ENCODE measurements at places on chromosomes 5 and 9. TPM values are rescaled to one million over a fixed set of nuclear protein-coding genes. Genes with fewer than 3 reads are reported as not detected.

DNA sequence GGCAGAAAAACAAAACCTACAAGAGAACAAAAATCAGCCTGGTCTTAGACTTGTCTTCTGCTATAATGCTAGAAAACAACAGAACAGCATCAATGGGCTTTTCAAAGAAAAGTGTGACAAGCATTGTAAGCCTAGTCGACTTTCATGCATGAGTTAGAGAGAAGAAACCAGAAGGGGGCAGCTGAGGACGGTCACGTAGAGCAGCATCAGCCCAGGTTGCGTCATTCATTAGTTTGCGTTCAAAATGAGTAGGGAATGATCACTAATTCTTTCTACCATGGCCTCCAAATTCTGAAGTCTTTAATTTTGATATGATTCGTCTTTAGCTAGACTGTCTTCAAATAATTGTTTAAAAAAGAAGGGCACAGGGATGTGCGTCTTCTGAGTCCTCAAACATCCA is 4.7 kb upstream of the ISCA1 start:
- DNase-seq: peak; percentile 8

- DNase-seq: no peak
Observed at GRCh38 chr9:70802206-70802605, 319.2 kb downstream of the TRPM3 start.

DNA sequence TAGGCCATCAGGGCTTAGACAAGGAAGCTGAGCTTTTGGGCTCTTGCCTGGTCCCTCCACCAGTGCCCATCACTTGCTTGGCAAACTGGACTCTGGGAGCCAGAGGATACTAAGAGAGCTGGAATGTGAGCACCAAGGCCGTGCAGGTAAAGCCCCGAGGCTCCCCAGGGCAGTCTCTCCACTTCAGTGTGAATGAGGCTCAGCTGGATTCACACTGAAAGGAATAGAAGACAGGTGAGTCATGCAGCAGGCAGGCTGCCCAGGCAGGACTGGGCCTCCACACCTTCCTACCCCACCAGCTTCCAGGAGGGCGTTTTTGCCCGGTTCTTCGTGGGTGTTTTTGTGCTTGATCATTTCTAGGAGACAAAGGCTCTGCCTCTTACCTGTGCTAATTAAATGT is 7.3 kb upstream of the CTSV start:
- DNase-seq: no peak

DNA sequence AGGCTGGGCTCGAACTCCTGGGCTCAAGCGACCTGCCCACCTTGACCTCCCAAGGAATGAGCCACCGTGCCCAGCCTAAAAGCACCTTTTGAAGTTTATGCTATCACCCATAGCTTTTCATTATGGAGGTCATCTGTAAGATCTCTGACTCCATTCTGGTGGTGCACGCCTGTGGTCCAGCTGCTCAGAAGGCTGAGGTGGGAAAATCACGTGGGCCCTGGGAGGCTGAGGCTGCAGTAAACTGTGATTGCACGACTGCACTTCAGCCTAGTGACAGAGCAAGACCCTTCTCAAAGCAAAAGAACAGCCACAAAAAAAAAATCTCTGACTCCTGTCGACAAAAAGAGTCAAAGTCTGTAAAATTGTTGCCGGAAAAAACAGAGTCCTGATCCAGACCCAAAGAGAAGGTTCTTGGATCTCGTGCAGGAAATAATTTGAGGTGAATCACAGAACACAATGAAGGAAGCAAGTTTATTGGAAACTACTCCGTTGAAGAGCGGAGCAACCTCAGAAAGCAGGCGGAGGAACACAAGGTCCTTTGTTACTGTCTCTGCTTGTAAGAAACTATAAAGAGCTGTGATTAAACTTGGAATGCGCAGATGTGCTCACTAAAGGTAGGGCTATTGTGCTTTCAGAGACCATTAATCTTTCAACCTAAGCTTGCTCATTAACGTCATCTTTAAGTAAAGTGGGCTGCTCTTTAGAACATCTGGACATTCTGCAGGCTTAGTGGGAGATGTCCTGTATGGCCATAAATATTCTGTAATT is 2.0 kb upstream of the HAUS6 start:
- no peak for DNase-seq

- no peak for DNase-seq
Observed at GRCh38 chr9:536597-537511, 304.6 kb upstream of the DMRT1 start.

Gene NKD2
- not detected for polyA plus RNA-seq

Gene CCL19
- polyA plus RNA-seq: 0.27 TPM

- no peak for DNase-seq
Observed at GRCh38 chr9:19320495-19320894, 59.5 kb downstream of the RPS6 start.

Gene SLC46A2
- polyA plus RNA-seq: 45.1 TPM

Gene IL33
- not detected for polyA plus RNA-seq

GRCh38 chr5:168339109-168339771 is 47.8 kb downstream of the WWC1 start:
- DNase-seq: no peak

DNA sequence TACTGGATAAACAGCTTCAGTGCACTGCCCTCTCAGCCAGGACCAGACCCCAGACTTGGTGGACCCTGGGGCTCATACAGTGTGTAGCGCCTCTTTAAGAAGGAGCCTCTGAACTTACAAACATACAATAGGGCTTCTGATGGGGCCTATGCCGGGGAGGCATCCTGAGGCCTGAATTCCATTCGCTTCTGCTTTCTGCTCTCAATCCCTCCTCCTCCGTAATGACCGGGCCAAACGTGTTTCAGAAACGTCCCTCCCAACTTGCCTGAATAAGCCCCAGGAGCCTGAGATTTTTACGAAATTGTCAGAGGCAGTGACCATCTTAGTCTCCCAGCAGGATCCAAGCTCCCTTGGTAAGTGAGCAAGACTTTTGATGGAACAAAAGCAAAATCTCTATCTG is 128.1 kb upstream of the BOD1 start:
- no peak for DNase-seq

Gene SYK
- polyA plus RNA-seq: 51.1 TPM

DNA sequence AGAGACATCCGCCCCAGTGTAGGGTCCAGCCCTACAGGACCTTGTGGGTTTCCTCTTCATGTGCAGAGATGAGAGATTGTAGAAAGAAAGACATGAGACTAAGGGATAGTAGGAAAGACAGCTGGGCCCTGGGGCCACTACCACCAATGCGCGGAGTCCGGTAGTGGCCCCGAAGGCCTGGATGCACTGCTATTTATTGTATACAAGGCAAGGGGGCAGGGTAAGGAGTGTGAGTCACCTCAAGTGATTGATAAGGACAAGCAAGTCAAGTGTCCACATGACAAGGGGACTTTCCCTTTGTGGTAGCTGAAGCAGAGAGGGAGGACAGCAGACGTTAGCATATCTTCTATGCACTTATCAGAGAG is 6.2 kb upstream of the TMEM141 start:
- DNase-seq: no peak

Gene PCDHB3
- polyA plus RNA-seq: not detected

DNA sequence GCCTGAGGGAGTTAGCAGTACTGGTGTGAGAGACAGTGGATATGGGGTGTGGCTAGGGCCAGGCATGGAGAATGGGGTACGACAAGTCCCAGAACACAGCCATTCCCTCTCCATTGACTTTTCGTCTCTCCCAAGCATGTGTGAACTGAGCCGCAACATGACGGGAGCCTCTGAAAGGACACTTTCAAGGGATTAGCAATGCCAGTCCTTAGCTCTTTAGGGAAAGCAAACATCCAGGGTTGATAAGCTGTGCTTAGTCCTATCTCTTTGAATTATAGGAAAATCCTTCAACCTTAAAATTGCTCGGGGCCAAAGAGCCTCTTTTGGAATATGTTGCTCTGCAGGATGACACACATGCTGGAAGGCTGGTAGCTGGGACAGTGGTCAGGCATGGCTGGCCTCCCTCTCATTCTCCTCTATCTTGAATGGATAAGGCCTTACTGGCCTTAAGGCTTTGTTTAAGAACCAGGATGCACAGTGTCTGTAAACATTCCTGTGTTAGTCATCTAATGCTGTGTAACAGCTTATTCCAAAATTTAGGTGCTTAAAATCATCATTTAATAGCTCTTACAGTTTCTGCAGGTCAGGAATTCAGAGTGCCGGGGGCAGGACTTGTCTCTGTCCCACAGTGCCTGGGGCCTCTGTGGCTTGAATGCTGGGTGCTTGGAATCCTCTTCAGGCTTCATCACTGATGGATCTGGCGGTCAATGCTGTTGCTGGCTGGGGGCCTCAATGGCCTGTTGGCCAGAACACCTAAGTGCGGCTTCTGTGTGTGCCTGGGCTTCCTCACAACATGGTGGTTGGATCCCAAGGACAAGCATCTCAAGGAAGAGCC is 95.3 kb downstream of the PTTG1 start:
- DNase-seq: no peak

- DNase-seq: no peak
Observed at GRCh38 chr9:37801287-37801850, 772 bp downstream of the DCAF10 start.

DNA sequence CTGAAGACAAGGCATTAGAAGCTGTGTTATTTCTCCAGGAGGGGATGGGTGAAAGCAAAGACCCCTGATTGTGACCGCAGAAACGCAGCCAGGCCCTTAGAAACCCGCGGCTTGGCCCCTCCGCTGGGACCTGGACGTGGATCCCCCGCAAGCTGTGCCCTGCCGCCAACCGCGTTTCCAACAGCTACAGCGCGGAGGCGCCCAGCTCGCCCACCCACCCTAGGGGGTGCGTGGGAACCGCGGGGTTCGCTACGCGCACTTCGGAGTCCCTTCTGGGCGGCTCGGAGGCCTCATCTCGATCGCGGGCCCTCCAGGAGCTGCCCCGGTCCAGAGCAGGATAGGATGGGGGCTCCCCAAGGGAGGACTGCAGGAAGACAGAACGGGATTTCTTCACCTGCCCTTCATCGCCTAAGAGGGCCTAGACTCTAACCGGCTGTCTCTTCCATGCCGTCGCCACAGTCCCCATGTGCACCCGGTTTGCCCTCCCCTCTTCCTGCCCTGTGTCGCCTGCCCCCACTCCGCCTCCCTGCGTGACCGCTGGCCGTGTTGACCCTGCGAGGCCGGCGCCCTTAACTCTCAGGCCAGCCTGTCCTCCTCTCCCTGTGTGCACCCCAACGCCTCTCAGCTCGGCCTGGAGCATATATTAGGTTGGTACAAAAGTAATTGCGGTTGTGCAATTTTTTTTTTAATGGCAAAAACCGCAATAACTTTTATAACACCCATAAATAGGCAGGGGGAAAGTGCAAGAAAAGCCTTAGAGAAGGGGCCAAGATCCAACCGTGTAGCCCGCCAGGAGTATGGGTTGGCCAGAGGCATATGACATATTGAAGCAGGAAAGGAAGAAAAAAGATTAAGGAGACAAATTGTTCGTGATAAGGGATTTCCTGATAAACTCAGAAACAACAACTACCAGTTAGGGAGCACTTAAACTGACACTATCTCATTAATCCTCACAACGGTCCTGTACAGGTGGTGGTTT is 68.1 kb upstream of the FREM1 start:
- no peak for DNase-seq

DNA sequence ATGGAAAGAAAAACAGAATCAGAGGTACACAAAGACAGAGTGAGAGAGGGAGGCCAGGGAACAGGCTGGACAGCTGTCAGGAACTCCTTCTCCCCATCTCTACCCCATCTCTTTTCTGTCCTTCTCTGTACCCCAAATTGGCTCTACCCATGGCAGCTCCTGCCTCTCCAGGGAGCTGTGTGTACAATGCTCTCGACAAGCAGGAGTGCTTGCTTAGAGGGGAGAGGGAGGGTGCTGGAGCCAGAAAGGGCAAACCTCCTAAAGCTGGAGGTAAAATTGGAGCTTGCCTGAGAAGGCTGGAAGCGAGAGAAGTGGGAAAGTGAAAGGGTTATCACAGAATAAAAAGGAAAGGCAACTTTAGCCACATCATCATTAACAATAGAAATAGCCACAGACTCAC is 6.4 kb downstream of the TPM2 start:
- DNase-seq: no peak

Gene RNF130
- 439 TPM for polyA plus RNA-seq

- DNase-seq: no peak
Observed at GRCh38 chr5:71905834-71906711, 187.0 kb downstream of the CARTPT start.

DNA sequence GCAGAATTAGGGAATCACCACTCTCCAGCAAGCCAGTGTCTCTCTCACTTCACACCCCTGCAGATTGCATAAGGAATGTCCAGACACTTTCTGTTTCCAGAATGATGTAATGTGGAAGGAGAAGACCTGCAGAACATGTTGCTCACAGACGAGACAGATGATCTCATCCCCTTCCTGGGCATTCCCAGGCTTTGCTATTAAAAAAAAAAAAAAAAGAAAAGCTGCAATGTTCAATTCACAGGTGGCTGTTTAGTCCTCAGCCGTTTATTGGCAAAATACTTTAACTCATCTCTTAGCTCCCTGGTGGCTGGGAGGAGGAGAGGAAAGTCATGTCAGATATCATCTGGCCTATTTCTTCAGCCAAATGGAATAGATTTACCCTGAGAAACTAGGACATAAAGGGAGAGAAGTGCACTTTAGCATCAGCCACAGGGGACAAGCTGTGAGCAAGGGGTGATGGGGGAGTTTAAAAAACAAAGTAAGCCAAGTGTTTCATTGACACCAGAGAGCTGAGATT is 95.9 kb upstream of the TNC start:
- DNase-seq: no peak

GRCh38 chr9:99259231-99259918 is 37.3 kb downstream of the SEC61B start:
- peak; percentile 26 for DNase-seq

Gene TAS2R1
- polyA plus RNA-seq: not detected

DNA sequence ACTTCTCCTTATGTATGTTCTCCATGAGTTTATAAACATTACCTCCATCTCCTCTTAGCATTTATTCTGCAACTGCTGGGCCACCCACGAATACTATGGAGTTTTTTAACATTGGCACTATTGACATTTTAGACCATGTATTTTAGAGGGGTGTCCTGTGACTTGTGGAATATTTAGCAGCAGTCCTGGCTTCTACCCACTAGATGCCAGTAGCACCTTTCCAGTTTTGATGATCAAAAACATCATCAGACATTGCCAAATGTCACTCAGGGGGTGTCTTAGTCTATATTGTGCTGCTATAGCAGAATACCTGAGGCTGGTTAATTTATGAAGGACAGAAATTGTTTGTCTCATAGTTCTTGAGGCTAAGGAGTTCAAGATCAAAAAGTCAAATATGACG is 187.5 kb upstream of the RORB start:
- DNase-seq: no peak

- peak; percentile 31 for DNase-seq
Observed at GRCh38 chr9:136578915-136579649, 33.2 kb upstream of the NOTCH1 start.

DNA sequence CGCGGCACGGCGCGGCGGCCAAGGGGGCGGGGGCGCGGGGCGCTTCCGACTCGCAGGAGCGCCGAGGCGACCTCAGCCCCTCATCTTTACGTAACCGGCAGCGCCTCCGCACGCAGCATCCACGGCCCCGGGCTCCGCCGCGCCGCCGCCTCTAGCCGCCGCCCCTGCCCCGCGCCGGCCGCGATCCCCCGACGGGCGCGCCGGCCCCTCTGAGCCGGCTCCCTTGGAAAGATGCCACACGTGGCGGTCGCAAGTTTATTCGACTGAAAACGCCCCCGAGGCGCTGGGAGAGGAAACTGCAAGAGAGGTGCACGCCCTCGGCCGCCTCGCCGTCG is 1.0 kb downstream of the KLF9 start:
- peak; percentile 46 for DNase-seq

GRCh38 chr5:93454896-93455295 is 126.1 kb downstream of the NR2F1-AS1 start:
- no peak for DNase-seq

- peak; percentile 80 for DNase-seq
Observed at GRCh38 chr9:72292874-72293607, 72.0 kb downstream of the ZFAND5 start.

Gene BSPRY
- 0.16 TPM for polyA plus RNA-seq

Gene HARS2
- polyA plus RNA-seq: 8.3 TPM

All from CD14-positive monocyte (primary cell).